ENCODE measurements at places on chromosomes 3 and 15.

DNA sequence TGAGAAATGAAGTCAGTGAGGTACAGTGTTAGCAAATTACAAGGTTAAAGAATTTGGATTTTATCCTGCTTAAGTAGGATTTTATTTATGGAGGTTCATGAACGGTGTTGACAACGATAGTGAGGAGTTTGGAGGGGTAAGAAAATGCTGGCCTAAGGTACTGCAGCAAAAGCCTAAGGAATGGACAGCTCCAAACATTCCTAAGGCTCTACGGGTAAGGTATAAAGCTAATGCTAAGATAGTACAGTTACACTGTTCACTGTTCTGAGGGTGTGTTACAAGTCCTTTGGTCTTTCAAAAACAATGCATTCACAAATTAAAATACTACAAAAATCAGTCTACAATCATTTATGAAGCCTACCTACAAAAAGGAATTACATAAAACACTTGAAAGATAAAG is 7.3 kb downstream of the MTMR10 start:
- DNase-seq: no peak

GRCh38 chr15:32057876-32058425 is 27.6 kb downstream of the CHRNA7 start:
- DNase-seq: no peak

DNA sequence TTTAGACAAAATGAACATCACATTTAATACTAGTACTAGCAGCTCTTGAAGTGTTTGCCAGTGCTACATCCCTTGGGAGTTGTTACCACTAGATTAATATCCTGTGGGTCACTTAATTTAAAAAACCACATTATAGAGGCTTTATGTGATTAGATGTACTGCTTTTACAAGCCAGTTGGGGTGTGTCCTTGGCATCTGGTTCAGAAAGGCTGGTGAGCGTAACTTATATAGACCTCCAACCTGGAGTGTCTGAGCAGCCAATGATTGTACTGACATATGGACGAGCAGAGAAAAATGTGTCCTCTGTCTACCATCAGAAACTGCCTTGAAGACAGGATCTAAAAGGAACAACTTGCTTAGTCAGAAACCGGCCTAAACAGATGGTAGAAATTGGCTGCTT is 306.2 kb upstream of the ATP11B start:
- peak; percentile 25 for DNase-seq

GRCh38 chr3:133573629-133574194 is at the start of gene CDV3:
CDV3 (plus strand) TSS chr3:133573686; CDS start chr3:133574045, 359 bp downstream.
- DNase-seq: no peak

- peak; percentile 87 for DNase-seq
Measured at GRCh38 chr3:56124546-56124945, 343.7 kb downstream of the ERC2 start.

GRCh38 chr3:56775445-56775837 is 26.3 kb downstream of the ARHGEF3 start:
- DNase-seq: no peak

GRCh38 chr15:52112203-52112750 is 298 bp downstream of the BCL2L10 start:
- DNase-seq: no peak

DNA sequence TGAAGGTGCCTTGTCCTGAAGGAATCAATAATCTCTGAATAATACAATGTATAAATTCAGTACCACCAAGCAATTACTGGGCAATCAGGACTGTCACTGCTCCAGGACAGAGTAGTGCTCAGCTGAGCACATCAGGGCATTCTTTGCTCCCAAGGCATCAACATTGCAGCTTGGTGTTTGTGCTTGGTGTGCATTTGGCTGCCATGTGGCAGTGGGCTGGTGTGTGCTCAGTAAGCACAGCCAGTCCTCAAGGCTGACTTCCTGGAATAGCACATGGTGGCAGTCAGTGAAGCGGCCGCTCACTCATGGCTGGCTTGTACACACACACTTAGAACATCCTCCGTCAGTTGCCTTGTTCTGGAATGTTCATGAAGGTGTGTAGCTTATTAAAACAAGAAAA is 217.0 kb downstream of the EPHB1 start:
- no peak for DNase-seq

- DNase-seq: no peak
Measured at GRCh38 chr15:92123962-92124656, 269.6 kb upstream of the ST8SIA2 start.

- DNase-seq: no peak
Measured at GRCh38 chr3:188164248-188164687, 10.3 kb downstream of the LPP start.

- DNase-seq: no peak
Measured at GRCh38 chr3:69690-70089, 126.9 kb upstream of the CHL1 start.

- DNase-seq: no peak
Measured at GRCh38 chr3:36678216-36679013, 85.9 kb downstream of the DCLK3 start.

GRCh38 chr3:136350557-136350956 is 100.4 kb downstream of the PCCB start:
- no peak for DNase-seq

DNA sequence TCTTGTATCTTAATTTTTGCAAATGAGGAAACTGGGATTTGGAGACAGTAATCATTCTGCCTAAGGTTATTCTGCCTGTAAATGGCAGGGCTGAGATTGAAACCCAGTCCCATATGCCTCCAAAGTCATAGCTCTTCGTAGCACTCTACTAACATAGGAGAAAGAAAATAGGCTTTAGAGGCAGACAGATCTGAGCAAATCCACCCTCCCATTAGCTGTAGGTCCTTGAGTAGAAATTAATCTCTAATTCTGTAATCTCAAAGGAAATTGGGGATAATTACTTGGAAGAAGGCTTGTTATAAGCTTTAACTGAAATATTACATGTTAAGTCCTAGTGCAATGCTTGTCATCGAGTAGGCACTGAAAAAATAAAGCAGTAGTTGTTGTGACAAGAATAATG is 252.1 kb upstream of the PEX5L start:
- DNase-seq: no peak

DNA sequence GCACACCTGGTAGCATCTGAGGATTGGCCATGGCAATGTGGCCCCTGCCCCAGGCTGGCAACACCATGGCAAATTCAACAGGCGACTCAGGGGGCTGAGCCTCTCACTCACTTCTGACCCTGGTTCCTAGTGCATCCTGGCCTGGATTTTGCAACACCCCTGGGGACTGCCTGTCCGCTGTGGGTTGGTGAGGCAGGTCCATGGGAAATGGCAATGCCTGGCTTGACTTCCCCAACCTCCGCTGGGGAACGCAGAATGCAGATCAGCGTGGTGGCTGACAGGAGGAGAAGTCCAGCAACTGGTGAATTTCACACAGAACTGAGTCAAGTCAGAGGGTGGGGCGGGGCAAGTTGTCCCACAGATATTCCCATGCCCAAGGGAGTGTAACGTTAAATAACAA is 3.9 kb upstream of the PSTPIP1 start:
- DNase-seq: no peak

GRCh38 chr3:101268971-101269671 is 51.3 kb downstream of the IMPG2 start:
- no peak for DNase-seq

DNA sequence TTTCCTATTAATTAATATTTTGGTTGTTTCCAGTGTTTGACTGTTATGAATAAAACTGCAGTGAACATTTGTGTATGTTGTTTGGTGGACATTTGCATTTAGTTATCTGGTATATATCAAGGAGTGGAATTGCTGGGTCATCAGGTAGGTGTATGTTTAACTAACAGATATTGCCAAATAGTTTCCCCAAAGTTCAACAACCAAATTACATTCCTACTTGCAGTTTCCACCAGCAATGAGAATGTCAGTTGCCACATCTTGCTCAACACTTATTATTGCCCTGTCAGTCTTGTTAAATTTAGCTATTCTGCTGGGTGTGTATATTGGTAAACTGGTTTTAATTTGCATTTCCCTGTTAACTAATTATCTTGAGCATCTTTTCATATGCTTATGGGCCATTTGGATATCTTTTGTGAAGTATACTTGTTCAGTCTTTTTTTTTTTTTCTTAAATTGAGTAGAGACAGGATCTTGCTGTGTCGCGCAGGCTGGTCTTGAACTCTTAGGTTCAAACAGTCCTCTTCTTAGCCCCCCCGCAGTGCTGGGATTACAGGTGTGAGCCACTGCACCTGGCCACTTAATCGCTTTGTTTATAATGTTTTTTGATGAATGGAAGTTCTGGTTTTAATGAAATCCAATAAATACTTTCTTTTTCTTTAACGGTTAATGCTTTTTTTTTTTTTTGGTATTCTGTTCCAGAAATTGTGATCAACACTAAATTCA is 7.9 kb downstream of the FEM1B start:
- no peak for DNase-seq

- DNase-seq: peak; percentile 62
Measured at GRCh38 chr3:179898024-179898423, 138.7 kb downstream of the PEX5L start.
